ENCODE measurements at places on chromosomes 5 and 9. TPM values are rescaled to one million over a fixed set of nuclear protein-coding genes. Genes with fewer than 3 reads are reported as not detected.

DNA sequence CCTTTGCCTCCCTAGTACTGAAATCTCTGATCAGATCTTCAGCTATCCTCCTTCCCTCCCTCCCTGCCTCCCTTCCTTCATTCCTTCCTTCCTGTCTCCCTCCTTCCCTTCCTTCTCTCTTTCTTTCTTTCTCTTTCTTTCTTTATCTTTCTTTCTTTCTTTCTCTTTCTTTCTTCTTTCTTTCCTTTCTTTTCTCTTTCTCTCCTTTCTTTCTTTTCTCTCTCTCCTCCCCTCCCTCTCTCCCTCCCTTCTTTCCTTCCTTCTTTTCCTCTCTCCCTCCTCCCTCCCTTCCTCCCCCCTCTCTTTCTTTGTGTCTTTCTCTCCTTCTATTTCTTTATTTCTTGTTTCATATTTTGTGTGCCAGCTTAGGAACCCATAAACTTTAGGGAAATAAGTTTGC, 23.9 kb upstream of the ANKRD55 start:
- no peak for DNase-seq

DNA sequence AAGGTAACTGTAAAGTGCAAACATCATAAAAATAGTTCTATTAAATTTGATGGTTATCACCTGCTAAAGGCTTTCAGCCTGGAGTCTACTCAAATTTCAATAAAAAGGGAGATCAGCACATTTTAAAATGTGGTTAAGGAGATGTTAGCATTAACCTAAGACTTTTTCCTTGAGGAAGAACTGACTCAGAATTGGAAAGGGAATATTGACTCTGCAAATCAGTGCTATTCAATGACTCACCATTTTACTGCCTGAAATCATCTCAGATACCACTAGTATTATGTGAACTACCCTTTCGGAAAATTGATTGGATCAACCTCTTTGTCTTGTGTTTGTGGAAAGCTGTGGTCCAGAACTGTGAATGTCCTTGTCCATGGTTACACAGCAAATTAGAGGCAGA, 113.3 kb downstream of the ADRB2 start:
- no peak for DNase-seq

GRCh38 chr5:108727236-108727650, 20.5 kb upstream of the FER start:
- peak; percentile 53 for DNase-seq

- DNase-seq, result no peak
These were observed 88.8 kb upstream of the PAM start for GRCh38 chr5:102666164-102666946.

- no peak for DNase-seq
These were observed 36.2 kb downstream of the OTULIN start for GRCh38 chr5:14700478-14701436.

GRCh38 chr5:129739773-129740172, 8.1 kb upstream of the MINAR2 start:
- DNase-seq, result no peak

DNA sequence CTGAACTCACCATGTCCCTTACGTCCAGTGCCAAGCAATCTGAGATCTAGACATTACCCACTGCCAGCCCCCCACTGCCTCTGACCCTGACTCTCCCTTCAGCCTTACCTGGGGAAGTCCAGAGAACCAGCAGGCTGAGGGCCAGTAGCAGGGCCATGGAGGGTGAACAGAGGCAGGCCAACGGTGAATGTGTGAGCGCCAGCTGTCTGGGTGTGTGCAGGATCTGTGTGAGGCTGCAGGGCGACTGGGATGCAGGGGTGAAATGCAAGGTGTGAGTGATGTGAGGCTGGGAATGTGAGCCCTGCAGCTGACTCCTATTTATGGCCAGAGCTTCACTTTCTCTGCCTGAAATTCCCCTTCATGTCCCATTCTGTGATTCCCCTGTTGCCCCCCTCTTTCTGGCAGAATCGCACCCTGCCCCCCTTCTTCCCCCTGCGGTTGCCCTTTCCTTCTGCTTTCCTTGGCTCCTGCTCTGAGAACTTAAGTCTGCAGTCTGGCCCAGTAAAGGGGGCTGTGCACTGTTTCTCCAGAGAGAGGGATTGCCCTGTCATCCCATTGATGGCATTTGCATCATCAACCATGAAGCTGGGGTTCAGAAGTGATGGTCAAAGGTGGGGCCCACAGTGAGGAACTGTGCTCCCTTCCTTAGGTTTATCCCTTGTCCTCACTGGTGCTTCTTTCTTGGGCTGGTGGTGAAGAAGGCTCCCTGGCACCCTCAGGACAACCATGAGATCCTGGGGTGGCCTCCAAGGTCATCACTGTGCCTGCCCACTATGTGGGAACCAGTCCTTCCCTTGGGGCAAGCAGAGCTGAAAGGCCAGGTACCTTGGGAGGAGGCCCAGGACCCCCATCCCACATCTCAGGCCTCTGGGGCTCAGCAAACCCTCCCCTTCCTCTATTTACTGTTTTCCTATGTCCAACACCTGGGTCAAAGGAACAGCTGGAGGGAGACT, at the start of gene CCL19:
Gene CCL19 (minus strand): TSS at position 294 of the 953 bp plus-strand sequence. CDS start 137 bp downstream, at position 157.
- DNase-seq, result no peak

DNA sequence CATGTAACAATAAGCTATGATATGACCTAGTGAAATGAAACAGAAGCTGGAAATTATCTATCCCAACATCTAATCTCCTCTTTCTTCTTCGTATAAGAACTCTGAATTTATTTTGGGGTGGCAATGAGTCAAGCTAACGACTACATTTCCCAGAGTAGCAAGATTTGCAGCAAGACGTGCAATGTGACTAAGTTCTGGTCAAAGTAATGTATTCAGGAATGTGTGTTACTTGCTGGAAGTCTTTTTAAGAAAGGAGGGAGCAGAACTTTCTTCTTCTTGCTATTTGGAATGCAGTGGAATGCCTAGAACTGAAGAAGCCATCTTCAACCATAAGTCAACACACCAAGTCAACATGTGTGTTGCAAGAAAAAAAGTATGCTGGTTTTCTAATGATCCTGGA, 406.6 kb upstream of the MEF2C start:
- DNase-seq, result no peak

DNA sequence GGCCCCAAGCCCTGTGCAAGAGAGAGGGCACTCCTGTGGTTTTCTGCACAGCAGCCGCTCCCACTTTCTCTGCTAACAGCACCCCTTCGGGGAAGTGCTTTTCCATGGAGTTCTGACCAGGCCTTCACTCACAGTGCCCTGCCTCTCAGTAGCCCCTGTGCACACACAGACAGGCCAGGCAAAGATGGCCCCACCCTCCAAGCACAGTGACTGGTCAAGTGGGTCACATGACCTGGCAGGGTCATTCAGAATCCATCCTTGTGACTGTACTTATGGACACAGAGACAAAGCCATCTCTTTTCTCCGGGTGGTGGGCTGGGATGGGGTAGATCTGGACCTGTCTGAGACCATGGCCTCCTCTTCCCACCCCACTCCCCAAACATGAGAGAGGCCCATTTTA, 82.5 kb downstream of the PSD2 start:
- DNase-seq, result no peak

GRCh38 chr5:119582987-119583386, 46.4 kb upstream of the FAM170A start:
- DNase-seq, result no peak

GRCh38 chr5:168881427-168882149, 302.4 kb upstream of the PANK3 start:
- no peak for DNase-seq

- no peak for DNase-seq
These were observed 5.6 kb upstream of the GLE1 start for GRCh38 chr9:128498911-128499310.

DNA sequence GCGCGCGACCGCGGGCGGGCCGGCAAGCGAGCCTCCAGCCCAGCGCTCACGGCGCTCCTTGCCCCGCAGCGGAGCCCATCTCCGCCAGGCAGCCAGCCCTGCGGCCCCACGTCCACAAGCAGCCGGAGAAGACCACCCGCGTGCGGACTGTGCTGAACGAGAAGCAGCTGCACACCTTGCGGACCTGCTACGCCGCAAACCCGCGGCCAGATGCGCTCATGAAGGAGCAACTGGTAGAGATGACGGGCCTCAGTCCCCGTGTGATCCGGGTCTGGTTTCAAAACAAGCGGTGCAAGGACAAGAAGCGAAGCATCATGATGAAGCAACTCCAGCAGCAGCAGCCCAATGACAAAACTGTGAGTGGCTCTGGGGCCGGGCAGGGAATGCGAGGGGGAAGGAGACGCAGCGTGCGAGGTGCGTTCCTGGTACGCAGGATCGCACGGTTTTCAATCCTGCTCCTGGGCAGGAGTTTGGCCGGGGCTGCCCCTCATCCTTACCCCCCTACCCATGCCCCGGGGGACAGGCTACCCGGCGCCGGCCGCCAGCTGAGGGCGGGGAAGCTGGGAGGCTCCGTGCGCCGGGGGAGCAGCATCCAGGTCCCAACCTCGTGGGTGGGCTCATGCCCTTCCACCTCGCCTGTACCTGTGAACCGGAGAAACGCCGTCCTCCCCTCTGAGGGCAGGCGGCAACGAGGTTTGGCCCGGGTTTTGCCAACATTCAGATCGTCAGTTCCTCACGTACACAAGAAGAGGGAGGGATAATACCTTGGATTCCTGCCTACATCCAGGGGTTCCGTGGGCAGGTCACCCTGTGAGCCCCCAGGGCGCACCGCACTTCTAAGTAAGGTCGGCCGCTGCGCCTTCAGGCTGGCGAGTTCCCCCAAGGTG, 6.6 kb downstream of the ISL1 start:
- no peak for DNase-seq

DNA sequence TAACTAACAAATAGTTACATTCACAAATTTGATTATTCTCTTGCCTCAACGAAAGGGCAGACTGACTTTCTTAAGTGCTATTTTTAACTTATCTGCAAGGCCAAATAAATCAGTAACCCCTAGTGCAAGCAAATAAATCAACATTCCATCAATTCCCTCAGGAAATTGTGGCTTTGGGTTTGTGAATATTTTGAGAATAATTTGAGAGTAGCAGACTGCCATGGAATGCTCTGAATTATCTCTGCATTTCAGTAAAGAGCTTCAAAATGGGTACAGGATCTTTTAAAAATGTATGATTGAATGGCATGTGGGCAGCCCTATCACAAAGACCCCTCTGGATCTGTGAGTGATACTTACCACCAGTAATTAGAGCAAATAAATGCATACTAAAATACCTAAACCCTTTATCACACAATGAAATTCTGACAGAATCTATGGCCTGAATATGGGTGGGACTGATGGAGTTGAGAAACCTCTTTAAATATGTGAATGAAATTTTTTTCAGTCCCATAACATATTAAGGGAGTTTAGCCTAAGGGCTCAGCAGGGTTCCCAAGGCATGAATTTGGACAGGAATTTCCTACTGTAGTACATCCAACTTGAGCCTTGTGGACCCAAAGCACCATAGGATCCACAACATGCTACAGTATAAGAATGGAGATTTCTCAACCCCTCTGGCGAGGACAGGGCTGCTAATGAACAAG, 92.5 kb upstream of the ITGA2 start:
- no peak for DNase-seq

DNA sequence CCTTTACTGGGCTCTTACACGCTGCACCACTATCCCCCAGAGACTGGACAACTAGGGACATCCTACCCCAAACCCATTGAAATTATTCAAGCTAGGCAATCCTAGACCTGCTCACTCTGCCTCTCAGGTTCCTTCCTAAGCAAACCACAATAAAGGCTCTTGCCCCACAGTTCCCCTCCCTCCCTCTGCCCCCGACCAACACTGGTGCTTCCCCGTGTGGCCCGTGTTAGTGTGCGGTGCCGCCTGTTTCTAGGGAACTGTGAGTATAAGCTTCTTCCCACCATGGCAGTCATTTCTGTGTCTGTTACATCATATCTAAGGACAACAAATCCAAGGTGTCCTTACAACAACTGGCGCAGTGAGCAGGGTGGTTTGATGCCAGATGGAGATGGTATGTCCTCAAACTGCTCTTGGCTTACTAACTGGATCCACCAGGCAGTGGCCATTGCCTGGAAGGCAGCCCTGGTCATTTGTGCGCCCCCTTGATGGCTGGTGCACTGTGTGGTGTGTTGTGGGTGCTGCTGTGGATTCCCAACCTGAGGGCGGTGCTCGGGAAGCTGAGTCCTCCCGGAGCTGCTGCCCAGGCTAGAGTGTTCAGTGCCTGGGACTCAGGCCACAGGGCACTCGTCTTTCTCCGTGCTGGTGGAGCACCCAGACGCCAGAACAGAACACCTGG, 8.4 kb upstream of the MXD3 start:
- DNase-seq, result no peak

DNA sequence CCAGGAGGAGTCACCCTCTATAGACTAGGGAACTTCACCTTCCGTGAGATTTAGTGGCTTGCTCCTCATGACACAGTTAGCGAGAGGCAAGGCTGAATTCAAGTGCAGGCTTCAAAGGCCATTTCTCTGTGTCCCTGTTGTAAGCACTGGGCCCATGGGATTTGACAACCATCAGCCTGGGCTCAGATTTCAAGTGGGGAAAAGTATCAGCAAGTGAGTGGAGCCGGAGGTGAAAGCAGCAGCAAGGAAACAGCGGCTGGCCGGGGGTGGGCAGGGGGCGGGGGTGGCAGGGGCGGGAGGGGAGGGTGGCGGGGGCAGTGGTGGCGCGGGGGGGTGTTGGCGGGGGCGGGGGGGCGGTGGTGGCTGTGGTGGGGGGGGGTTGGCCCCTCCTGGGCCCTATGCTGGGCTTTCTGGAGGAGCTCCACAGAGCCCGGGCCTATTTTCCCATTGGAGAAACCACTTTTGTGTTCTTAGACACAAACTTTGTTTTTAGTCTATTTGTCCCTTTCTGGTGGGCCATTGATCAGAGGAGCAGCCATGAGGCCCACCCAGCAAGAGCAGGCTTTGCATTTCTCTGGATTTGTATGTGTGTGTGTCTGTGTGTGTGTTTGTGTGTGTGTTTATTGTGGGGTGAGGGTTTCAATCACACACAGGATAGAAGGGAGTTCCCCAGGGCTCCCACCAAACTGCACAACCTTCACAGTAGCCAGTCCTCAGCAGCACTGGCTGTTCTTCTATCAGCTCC, 165.4 kb upstream of the RAI14 start:
- DNase-seq, result no peak

- DNase-seq, result no peak
These were observed 107.3 kb downstream of the MTREX start for GRCh38 chr5:55415071-55415470.

GRCh38 chr5:133432956-133433532, 179.3 kb downstream of the FSTL4 start:
- DNase-seq, result no peak

GRCh38 chr5:148794275-148794674, 32.1 kb upstream of the ADRB2 start:
- no peak for DNase-seq

GRCh38 chr9:12614488-12614887, 78.7 kb upstream of the TYRP1 start:
- no peak for DNase-seq

The IL33 gene
- total RNA-seq, result 19.1 TPM

The GARNL3 gene
- total RNA-seq, result 12.6 TPM

The INSL6 gene
- not detected for total RNA-seq

The ZNF879 gene
- 4.0 TPM for total RNA-seq

The TAF11L11 gene
- not detected for total RNA-seq

The ASPN gene
- total RNA-seq, result 4.8 TPM

The BTNL3 gene
- total RNA-seq, result not detected

The PDLIM4 gene
- 5.2 TPM for total RNA-seq
